ENCODE measurements at places on chromosomes 5 and 9.

- DNase-seq = no peak
Observed at GRCh38 chr5:176550275-176550831, 1.2 kb downstream of the CDHR2 start.

- DNase-seq = no peak
Observed at GRCh38 chr9:128936171-128936865, 11.1 kb downstream of the DOLK start.

DNA sequence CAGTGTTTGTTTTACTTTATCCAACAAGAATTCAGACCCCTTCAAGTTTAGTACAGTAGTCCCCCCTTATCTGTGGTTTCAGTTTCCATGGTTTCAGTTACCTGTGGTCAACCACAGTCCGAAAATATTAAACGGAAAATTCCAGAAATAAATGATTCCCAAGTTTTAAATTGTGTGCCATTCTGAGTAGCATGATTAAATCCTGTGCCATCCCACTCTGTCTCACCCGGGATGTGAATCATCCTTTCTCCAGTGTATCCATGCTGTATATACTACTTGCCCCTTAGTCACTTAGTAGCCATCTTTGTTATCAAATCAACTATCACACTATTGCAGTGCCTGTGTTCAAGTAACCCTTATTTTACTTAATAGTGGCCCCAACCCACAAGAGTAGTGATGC, 153.8 kb upstream of the RASA1 start:
- DNase-seq = peak; percentile 97

GRCh38 chr9:114850871-114851270, 45.0 kb upstream of the TNFSF15 start:
- no peak for DNase-seq

DNA sequence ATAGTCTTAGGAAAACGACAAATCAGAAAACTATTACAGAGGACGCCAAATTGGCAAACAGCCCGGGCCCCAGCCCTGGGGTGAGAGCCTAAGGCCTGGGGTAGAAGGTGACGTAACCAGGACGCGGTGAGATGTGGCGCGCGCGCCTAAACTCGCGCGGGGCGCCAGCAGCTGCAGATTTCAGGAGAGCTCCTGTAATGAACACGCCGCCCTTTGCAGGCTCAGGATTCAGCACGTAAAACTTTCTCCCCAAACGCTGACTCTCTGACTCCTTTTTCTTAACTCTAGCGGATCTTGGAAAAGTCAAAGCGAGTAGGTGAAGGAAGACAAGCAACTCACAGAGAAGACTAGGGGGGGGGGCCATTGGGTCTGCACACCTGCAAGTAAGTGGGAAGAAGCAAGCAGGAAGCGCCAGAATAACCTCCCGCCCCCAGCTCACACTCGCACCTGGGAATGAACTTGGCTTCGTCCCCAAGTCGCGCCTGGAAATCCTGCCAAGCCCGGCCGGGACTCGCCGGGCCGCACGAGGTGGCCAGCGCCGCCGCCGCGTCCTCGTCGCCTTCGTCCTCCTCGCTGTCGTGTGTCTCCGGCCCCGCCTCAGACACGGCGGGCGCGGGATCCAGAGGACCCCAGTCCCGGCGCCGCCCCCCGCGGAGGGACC, 822 bp downstream of the RASEF start:
- DNase-seq = peak; percentile 20

- DNase-seq = no peak
Observed at GRCh38 chr5:22918511-22918910, 65.4 kb upstream of the CDH12 start.

DNA sequence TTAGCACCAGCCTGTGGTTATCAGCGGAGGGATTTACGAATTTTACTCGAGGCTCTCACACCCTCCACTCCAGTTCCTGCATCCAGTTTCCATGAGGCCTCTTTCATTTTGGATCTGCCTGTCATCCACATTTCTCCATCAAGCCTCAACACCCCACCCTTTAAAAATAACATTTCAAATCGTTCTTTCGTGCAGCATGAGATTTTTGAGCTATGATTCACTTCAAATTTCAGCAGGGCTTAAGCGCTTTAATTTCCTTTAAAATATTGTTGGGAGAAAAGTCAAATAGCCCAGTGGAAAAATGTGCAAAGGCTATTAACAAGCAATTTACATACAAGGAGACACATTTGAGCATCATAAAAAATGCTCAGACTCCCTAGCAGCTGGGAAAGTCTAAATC, 103.2 kb downstream of the MSX2 start:
- DNase-seq = peak; percentile 73

DNA sequence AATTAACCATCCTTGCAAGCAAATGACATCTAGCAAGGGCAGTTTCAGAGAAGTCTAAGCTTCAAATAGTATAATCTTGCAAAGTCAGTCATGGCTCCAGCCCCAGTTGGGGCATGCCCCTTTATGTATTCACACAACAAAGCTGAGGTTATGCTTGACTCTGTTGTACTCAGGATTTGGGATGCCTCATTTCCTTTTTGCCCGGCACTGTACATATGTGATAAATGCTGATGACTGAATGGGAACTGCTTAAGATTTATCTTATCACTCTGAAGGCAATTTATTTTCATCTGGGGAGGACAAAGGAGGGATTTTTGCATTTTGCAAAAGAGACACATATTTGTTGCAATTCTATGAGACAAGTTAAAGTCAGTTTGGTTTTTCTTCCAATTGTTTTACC, 219.2 kb downstream of the TRPM3 start:
- DNase-seq = no peak

- DNase-seq = no peak
Observed at GRCh38 chr5:51829691-51830090, 446.4 kb downstream of the ISL1 start.

- peak; percentile 88 for DNase-seq
Observed at GRCh38 chr5:168364151-168364661, 72.8 kb downstream of the WWC1 start.

DNA sequence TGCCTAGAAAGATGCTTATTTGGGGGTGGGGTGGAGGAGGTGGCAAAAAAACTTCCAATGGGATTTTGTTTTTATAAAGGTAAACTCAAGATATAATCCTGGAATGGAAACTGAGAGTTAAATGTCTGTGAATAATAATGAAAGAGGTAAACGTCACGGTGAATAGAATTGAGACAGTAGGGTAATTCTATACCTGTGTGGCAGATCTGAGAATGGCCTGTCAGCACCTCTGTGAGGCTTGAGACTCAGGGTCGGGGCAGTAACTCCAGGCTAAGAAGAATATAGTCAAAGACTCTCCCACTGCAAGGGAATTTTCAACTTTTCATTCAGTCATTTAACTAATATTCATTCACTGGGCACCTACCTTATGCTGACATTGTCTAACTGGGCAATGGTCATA, 581.2 kb upstream of the ZNF608 start:
- no peak for DNase-seq

DNA sequence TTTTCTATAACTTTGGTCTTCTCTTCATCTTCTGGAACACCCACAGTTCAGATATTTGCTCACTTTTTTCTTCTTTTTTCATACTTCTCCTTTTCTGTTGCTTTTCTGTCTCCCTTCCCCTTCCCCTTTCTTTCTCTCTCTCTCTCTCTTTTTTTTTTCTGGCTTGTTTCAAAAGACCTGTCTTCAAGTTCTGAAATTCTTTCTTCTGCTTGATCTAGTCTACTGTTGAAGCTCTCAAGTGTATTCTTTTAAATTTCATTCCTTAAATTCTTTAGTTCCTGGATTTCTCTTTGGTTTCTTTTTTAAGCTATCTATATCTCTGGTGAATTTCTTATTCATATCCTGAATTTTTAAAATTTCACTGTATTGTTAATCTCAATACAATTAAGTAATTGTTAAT, 11.2 kb downstream of the ALG2 start:
- no peak for DNase-seq

- no peak for DNase-seq
Observed at GRCh38 chr5:125325488-125326149, 579.2 kb upstream of the ZNF608 start.

DNA sequence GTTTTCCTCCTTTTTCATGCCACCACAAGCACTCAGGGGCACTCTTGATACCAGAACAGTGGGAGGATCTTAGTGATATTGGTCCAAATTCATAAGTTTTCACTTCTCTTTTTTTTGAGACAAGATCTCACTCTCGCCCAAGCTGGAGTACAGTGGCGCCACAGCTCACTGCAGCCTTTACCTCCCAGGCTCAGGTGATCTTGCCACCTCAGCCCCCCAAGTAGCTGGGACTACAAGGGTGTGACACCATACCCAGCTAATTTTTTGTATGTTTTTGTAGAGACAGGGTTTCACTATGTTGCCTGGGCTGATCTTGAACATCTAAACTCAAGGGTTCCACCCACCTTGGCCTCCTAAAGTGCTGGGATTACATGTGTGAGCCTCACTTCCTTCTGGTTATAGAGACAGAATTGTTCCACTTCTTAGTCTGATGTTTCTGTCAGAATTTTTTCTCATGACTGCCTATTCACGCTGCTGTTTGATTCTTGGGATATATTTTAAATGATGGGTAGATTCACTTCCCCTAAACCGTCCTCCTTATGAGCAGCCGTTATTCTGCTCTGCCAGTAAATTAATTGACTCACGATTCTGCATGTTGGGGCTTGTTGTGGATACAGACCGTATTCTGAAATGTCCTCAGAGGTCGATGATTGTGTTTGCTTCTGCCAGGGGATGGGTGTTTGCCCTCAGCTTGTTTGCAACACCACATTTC, 30.8 kb downstream of the MTAP start:
- DNase-seq = no peak

DNA sequence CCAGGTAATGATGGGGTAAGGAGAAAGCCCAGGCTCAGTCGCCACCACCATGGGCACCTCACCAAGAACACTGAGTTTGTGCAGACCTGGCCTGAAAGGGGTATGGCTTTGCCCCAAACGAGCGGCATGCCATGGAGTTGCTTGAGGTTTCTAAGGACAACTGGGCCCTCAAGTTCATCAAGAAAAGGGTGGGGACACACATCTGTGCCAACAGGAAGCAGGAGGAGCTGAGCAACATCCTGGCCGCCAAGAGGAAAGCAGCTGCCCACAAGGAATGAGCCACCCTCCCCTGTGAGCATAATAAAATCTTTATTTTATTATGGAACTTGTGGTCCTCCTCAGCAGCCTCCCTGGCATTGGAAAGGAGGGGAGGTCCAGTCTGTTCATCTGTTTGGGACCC, 23.8 kb downstream of the CD14 start:
- DNase-seq = no peak

DNA sequence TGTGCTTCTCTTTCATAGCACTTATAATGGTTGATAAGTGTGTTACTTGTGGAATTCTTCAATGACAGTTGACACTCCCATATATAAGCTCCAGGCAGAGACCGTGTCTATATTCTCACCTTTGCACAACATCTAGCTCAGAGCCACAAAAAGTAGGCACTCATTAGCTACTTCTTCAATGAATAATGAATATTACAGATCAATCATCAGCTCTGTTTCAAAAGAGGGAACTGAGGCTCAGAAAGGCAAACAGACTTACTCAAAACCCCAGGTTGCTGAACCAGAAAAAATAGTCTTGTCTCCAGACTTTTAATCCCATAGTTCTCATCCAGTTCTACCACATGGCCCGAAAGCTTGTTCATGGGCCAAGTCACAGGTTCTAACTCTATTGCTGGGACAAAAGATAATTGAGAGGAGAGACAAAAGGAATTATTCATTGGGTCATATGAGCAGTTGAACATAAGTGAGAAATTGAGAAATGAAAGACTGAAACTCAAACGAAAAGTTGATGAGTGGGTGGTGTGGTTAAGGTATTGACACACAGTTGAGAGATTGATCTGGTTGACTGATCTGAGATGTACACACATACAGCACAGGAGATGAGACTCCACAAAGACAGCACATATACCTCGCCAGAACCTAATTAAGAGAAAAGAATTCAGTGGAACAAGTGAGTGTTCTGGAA, 381.6 kb downstream of the EFNA5 start:
- DNase-seq = no peak

- DNase-seq = peak; percentile 44
Observed at GRCh38 chr5:74056789-74057164, 430.8 kb downstream of the ARHGEF28 start.

- no peak for DNase-seq
Observed at GRCh38 chr5:140118302-140118936, 4.5 kb downstream of the PURA start.

- no peak for DNase-seq
Observed at GRCh38 chr9:1580215-1580614, 434.9 kb upstream of the SMARCA2 start.

- DNase-seq = peak; percentile 7
Observed at GRCh38 chr5:122942164-122942914, 94.2 kb downstream of the PPIC start.

DNA sequence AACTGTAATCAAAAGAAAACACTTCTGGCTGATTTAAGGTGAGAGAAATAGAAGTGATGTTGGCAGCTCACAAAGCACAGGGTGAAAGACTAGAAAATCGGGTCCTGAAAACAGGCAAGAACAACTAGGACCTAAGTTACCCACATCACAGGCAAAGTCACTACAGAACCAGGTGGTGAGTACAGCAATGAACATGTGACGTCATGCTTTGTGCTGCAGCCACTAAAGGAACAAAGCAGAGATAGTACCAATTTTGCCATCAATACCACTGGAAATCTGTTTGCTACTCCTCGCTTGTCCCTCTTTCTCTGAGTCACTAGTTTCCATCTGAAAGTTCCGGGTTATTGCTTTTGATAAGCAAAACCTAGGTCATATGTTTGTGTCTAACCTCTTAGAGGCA, 326.7 kb downstream of the GABRB2 start:
- no peak for DNase-seq

DNA sequence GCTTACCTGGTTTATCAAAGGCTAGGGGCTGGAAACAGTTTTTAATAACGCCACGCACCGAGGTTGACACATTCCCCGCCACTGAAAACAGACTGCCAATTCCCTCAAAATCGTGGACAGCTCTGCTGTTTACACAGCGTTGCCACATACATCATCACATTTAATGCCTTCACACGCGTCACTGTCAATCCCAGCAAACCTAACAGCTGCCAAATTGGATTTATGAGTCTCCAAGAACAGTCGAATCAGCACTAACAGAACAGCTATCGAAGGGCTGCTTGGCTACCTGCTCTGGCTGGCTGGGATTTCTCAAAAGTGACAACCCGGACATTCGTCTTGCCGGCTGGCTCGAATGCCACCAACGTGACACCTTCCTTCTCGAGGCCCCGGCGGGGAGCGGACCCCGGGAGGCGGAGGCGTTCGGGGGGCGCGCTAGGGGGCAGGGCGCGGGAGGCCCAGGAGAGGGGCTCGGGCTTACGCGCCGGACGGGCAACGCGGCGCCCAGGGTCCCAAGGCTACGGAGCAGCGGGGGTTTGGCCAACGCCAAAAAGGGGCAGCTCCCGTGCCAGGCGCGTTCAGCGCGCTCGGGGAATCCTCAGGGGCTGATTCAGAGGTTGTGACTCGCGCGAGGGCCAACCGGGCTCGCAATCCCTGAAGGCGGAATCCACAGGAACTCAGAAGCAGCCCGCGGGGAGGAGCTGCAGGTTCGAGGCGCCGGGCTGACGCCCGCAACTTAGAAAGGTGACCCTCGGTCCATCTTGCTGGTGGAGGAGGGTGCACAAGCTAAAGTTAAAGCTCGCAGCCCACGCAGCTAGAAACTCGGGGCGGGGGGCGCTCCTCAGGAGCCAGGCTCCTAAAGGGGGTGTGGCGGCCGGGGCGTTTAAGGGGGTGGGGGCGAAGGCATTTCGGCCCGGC, 1.2 kb downstream of the CDC14B start:
- peak; percentile 51 for DNase-seq
